Effector CD8-positive, alpha-beta T cell (primary cell): ENCODE measurements at places on chromosomes 4 and X.
A peak's percentile ranks its signal among the peaks of the same experiment; 100 is the strongest.

DNA sequence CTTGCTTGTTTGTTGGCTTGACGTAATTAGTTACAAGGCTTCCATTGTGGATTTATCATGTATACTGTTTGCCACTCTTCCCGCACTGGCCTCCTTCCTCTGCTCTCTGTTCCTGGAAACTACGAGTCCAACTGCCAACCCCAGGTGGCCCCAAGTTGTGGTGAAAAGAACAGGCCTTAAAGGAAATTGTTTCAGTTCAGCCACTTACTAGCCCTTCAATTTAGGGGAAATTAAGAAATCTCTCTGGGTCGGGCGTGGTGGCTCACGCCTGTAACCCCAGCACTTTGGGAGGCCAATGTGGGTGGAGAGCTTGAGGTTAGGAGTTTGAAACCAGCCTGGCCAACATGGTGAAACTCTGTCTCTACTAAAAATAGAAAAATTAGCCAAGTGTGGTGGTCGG, 28.0 kb downstream of the RBM47 start:
- no peak for DNase-seq

DNA sequence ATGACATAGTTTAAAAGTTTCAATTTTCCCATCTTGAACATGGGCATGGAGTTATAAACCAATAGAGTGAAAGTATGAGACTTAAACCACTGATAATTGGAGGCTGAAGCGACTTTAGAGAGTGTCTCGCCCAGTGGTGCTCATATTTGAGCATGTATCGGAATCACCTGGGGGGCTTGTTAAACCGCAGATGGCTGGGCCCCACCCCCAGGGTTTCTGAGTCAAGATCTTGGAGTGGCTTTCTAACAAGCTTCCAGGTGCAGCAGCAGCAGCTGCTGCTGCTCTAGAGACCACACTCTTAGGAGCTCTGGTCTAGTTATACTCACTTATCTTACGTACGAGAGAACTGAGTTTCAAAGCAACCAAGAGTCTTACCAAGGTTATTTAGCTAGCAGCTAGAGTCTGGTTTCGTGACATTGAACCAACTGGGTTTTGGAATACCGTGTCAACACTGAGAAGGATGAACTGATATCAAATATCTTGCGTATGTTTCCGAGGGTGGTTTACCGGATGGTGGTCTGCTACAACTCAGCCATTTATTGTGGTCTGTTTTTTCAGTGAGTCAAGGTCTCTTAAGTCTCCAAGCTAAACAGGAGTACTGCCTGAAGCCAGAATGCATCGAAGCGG, 5.9 kb downstream of the PHEX start:
- no peak for DNase-seq

DNA sequence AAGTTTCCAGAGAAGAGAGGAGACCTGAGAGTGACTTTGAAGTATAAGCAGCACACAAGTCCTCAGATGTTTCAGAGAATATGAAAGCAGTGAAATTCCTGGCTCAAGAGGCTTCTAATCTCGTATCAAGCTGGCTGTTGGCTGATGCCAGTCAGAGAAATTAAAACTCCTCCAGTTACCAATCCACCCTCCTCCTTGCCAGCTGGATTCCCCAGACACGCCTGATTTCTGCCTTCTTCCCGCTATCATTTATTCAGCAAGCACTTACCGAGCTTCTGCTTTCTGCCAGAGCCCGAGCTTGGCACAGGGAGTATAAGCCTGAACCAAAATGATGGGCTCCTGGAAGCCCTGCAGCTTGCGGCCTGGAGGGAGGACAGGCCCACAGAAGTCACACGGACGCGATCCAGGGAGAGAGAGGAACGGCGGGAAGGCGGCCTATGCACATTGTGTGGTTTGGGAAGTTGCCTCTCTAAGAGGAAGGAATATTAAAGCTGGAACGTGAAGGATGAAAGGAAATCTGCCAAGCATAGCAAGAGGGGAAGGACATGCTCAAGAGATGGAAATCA, 102.4 kb upstream of the TBL1X start:
- DNase-seq: no peak

DNA sequence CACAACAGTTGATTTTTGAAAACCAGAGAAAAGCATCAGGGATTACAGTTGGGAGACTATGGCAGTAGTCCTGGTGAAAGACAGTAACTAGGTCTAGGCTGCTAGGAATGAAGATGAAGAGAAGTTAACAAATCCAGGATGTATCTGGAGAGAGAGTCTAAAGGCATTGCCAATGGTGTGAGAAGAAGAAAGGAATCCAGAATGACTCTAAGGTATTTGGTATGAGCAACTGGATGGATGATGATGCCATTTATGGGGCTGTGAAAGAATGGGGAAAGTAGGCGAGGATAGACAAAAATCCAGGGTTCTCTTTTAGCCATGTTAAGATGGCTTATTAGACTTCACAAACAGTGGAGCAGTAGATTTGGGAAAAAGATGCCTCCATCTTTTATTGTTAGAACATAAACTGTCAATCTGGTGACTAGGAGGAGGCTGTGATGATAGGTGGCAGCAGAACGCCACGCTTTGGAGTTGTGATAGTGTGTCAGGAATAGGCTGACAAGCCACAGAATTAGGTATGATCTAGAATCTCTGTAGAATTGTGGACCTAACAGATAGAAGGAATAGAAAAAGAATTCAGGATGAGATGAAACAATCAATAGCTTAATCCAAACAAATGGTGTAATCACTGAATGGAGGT, 27.3 kb upstream of the JADE1 start:
- peak; percentile 46 for DNase-seq

DNA sequence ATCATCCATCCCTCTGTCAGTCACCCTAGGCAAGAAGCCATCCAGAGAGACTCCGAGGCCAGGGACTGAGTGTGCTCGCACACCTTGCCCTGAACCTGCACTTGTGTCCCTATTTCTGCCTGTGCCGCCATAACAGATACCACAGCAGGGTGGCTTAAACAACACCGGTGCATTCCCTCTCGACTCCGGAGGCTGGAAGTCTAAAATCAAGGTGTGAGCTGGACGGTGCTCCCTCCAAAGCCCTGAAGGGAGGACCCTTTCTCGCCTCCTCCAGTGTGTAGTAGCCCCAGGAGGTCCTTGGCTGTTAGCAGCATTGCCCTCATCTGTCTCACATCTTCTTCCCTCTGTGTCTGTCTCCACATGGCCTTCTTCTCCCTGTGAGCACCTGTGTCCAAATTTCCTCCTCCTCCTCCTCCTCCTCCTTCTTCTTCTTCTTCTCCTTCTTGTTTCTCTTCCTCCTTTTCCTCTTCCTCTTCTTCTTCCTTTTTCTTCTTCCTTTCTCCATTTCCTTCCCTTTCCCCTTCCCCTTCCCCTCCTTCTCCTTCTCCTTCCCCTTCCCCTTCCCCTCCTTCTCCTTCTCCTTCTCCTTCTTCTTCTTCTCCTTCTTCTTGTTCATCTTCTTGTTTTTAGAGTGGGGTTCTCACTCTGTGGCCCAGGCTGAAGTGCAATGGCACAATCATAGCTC, 98.1 kb upstream of the ENPP6 start:
- no peak for DNase-seq

- DNase-seq: no peak
Measured at GRCh38 chrX:115531818-115532403, 29.1 kb upstream of the PLS3 start.

DNA sequence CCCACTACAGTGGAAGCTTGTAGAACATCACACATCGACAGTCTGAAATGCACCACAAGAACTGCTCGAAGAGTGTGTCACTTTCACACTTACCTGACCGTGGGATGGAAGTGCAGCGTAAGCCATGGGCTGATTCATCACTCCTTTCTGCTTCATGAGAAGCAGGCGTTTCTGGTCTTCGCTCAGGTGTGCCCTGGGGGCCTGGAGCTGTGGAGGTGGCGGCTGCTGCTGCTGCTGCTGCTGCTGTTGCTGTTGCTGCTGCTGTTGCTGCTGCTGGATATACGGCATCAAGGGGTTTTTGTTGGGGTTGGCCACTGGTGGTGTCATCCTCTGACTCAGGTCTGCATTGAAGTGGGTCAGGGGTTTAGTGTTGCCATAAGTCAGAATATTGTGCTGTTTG, 223.6 kb downstream of the MGST2 start:
- no peak for DNase-seq

GRCh38 chr4:54277691-54278090, 48.6 kb downstream of the PDGFRA start:
- DNase-seq: no peak

DNA sequence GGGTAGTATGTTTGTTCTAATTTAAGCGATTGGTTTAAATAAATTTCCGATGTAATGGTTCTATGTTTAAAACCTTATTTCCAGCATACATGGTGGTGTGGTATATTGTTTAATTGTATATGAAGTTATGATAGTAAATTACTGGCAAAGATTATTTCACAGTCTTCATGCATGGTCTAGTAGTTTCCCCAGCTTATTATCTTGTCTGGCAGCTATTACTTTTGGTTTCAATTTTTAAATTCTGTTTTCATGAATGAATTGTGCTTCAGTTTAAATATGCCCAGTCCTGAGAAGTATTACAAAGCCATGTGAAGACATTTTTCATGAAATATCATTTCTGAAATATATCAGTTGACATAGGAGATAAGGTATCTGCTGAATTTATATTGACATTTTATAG, 6.3 kb downstream of the ALG13 start:
- no peak for DNase-seq

GRCh38 chrX:144918936-144919335, 328.4 kb upstream of the SPANXN1 start:
- DNase-seq: no peak

DNA sequence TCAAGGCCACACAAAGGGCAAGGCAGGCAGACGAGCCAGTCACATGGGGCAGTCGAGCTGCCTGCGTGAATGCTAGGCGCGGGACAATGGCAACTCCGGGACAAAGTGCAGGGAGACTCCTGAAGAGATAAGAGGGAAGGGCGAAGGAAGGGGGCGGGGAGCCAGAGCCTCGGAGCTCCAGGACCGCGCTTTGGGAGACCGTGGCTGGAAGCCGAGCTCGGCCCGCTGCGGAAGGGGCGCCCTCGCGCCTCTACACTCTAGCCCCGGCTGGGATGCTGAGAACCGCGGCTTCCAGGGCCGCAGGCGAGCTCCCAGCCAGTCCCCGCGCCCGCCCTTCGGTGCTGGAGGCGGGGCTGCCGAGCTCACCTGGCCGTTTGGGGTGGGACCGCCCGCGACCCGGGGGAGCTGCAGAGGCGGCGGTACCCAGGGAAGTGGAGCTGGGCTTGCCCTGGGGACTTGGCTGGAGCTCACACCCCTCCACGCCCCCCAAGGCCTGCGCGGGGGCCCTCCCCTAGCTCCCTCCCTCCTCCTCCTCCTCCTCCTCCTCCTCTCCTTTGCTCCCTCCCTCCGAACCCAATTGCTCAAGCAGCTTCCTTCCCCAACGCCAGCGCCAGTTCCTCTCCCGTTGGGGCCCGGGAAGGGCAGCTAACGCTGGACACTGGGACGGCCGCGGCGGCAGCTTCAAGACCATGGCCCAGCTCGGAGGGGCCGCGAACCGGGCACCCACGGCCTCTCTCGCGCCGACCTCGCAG, at the start of gene SOWAHD:
SOWAHD (plus strand) TSS at position 610 of the 752 bp plus-strand sequence; CDS start at position 690, 80 bp downstream.
- peak; percentile 9 for DNase-seq

GRCh38 chr4:126850286-126850685, 782.5 kb upstream of the INTU start:
- no peak for DNase-seq

DNA sequence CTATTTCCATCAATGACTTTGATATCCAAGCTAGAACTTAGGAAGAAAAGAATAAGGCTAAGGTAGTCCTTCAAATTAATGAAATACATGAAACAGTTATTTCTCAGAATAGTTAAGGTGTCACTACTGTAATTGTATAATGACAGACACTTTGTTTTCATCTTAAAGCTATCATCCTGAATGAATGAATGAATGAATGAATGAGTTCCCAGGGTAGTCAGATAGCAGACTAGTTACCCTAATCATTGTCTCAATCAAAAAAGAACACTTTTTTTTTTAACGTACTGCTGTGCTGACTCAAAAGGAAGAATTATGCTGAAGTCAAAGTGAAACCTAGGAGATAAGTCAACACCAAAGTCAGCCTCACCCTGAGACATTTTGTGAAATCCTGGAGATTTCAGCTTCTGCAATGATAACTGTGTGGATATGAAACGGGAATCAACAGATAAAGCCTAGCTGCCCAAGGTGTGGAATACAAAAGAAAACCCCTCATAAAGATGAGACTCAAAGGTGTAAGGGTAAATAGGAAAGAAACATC, 68.3 kb upstream of the CNKSR2 start:
- DNase-seq: no peak

DNA sequence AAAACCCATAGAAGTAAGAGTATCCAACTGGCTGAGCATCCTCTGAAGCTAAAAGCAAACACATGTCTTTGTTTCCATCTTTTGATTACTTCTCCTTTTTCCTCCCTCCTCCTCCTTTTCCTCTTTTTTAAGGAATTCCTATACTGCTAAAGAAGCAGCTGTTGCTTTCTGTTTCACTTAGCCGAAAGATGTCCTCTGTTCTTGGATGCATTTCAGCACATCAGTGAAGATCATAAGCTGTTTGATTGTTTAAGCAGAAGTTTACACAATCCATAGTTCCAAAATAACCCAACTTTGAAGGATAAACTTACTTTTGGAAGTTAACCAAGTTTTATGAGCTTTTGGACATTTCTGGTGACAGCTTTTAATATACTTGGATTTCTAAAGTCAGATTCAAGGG, 55.1 kb upstream of the TNIP3 start:
- DNase-seq: no peak

DNA sequence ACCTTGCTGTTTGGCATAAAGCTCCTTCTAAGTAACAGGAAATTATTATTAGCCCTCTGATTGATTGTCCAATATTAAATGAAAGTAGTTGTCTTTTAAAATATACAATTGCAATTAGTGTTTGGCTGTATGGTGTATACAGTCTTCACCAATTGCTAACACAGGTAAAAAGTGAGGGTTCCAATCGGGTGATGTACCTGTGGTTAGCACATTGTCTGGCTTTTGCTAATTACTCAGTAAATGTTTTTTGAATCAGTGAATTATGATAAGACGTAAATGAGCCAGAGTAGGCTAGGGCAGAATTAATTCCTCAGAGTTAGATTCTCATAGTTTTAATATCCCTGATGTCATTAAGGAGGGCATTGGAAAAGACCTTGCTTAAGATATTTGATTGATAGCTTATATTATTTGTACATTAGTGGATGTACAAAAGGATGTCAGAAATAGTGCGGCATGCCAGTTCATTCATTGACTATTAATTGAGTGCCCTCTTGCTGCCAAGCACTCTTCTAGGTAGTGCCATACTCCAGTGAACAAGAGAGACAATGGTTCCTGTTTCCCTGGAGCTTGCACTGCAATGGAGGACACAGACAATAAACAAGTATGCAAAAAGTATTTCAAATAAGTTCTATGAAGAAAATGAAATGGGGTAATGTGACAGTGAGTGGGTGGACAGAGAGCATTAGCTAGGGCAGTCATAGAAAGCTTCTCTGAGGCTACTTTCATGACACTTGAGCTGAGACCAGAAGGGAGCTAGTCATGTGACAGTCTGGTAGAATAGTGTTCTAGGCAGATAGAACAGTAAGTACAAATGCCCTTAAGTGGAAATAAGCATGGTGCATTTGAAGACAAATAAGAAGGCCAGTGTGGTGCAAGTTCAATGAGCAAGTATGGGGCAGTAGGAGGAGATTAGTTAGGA, 205.9 kb upstream of the CASK start:
- no peak for DNase-seq
